ENCODE measurements at places on chromosomes 1 and 21. TPM values are rescaled to one million over a fixed set of nuclear protein-coding genes. Genes with fewer than 3 reads are reported as not detected.

DNA sequence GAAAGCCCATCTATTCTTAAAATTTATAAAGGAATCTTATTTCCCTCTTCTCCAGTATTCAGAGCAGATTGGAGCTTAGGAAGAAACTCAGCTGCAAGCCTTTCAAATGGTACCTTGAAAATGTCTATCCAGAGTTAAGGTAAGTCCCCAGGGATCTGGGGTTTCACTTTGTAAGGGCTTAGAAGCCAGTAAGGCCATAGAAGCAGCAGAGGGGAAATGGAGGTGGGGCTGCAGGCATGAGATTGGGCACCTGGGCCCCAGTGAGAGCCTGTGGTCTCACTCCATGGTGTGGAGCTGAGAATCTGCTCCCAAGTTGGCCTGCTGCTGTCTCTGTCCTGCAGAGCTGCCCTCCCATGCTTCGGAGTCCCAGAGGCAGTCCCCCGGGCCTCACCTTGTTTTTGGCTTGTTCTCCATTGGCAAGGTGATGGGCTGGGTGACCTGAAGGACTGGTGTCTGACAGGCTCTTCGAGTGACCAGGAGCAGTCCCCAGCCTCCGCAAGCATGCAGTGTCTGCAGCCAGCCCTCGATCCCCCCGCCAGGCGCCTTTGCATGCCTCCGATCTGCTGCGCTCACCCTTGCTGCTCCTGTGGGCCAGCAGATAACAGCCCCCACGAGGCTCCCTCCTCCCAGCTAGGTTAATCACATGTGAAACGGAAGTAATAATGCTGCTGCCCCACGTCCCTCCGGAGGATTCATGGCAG, 163.1 kb downstream of the PGBD5 start:
- DNase-seq: no peak
- H3K27ac ChIP-seq: no peak overlapping the region
- H3K27me3 ChIP-seq: no peaks in the 10 kb centered on the region
- no peak overlapping the region for H3K4me3 ChIP-seq
- H3K36me3 ChIP-seq: peaks cover 11% of the 10 kb centered on the region
- no peaks in the 10 kb centered on the region for H3K4me1 ChIP-seq

DNA sequence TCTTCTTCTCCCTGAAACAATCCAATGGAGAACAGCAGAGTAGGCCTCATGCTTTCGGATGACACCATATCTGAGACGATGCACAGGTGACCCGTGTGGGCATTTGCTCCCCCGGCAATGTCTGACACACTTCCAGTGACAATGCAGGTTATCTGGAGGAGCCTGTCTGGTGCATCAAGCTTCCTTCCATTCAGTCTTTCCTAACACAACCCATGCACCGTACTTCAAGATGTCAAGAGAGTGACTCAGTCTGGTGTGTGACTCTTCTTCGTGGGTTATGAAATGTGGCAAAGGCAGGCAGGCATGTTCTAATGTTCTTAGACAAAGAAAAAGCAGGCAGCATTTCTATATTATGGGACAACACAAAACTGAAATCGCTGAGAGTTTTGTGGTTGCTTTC, 159.1 kb downstream of the EDEM3 start:
- no peak overlapping the region for H3K4me3 ChIP-seq
- H3K4me1 ChIP-seq: peaks cover 9% of the 10 kb centered on the region
- DNase-seq: peak; percentile 59
- H3K27me3 ChIP-seq: no peaks in the 10 kb centered on the region
- no peak overlapping the region for H3K27ac ChIP-seq

DNA sequence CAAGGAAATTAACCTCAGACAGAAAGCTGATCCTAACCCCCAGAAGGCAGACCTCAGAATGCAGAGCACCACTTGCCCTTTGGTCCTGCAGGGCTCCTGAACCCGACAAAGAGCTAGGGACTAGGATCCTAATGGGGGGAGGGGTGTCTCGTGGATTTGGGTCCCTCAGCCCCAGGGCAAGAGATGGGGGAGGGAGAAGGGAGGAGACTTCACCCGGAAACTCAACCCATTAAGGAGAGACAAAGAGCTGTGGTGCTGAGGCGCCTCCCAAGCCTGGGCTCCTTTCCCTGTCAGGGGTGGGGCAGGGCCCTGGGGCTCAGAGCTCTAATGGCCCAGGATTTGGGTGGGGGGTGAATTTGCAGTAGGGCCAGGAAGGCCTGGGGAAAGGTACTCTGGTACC, 2.9 kb downstream of the NECTIN4 start:
- H3K27me3 ChIP-seq: no peaks in the 10 kb centered on the region
- no peak for DNase-seq
- H3K4me1 ChIP-seq: peaks cover 21% of the 10 kb centered on the region
- no peak overlapping the region for H3K4me3 ChIP-seq
- H3K27ac ChIP-seq: no peak overlapping the region
- no peaks in the 10 kb centered on the region for H3K36me3 ChIP-seq

DNA sequence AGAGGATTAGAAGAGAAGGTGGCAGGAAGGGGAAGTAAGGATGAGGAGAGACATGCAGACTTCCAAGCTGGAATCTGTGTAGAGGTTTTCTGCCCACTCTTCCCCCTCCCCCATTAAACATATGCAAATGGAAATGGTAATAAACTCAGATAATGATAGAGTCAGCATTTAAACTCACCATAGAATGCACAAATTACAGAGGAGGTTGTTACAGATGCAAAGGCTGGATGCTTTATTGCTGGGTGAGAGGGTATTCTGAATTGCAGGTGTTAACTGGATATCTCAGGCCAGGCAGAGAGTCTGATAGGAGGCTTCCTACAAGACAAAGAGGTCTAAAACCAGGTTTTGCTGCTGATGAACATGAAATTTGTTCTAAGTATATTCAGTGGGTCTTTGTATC, 372.5 kb downstream of the SEC16B start:
- H3K4me1 ChIP-seq: no peaks in the 10 kb centered on the region
- no peaks in the 10 kb centered on the region for H3K27me3 ChIP-seq
- no peak overlapping the region for H3K27ac ChIP-seq

DNA sequence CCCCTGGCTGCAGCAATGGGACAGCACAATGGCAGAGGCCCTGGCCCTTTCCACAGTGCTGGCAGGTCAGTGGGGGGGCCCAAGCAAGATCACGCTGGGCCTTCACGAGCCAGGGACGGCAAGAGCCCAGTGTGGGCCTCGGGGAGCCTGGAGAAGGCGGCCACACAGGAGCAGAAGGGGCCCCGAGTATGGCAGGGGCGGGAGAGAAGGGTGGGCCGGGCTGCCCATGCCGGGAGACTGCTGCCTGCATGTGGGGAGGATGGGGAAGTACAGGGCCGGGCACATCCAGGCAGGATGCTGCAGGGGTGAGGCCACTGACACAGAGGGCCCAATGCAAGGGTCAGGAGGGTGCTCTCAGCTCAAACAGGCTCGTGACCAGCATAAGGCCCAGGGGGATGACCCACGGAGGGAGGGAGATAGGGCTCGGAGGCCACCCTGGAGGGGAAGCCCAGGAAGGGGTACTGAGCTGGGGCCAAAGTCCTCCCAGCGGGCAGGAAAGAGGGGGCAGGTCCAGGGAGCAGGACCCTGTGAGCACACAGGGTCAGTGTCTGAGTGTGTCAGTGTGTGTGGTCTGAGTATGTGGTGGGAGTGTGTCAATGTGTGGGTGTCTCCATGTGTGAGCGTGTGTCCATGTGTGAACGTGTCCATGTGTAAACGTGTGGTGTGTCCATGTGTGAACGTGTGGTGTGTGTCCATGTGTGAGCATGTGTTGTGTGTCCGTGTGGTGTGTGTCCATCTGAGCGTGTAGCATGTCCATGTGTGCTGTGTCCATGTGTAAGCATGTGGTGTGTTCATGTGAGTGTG, 13.1 kb downstream of the SLC19A1 start:
- no peaks in the 10 kb centered on the region for H3K27me3 ChIP-seq
- DNase-seq: no peak
- no peaks in the 10 kb centered on the region for H3K4me1 ChIP-seq
- peaks cover 16% of the 10 kb centered on the region for H3K36me3 ChIP-seq

GRCh38 chr1:230883967-230884366, 15.6 kb upstream of the C1orf198 start:
- no peak overlapping the region for H3K27ac ChIP-seq
- no peak overlapping the region for H3K4me3 ChIP-seq
- peaks cover 2% of the 10 kb centered on the region for H3K4me1 ChIP-seq
- no peaks in the 10 kb centered on the region for H3K36me3 ChIP-seq
- H3K27me3 ChIP-seq: peaks cover 2% of the 10 kb centered on the region

Gene AP4B1
- total RNA-seq: 11.7 TPM

DNA sequence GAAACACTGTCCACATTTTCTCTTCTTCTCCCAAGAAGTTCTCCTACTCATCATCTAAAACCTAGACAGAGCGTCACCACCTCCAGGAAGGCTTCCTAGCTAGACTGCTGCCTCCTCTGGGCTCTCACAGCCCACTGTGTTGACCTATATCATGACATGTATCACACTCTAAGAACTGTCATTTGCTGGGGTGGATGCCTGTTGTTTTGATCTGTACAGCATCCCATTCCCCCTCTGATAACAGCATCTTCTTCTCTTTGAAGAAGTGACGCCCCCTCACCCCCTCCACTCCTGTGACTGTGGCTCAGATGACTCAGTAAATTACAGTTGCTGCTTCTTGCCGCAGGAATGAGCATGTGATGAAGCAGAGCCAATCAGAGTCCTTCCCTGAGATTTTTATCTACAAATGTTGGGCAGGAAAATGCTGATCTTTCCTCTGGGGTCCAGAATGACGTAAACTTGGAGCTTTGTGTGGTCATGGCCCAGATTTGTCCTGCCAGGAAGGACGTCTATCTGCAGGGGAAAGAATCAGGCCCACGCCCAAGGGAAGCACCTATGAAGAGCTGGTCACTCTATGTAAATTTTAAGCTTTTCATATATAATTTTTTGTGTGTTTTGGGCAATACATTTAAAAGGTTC, 28.0 kb upstream of the FOXO6 start:
- no peak overlapping the region for H3K27ac ChIP-seq
- no peaks in the 10 kb centered on the region for H3K4me1 ChIP-seq
- no peaks in the 10 kb centered on the region for H3K36me3 ChIP-seq
- DNase-seq: peak; percentile 92
- no peaks in the 10 kb centered on the region for H3K27me3 ChIP-seq

Gene CLK2
- 21.3 TPM for total RNA-seq

DNA sequence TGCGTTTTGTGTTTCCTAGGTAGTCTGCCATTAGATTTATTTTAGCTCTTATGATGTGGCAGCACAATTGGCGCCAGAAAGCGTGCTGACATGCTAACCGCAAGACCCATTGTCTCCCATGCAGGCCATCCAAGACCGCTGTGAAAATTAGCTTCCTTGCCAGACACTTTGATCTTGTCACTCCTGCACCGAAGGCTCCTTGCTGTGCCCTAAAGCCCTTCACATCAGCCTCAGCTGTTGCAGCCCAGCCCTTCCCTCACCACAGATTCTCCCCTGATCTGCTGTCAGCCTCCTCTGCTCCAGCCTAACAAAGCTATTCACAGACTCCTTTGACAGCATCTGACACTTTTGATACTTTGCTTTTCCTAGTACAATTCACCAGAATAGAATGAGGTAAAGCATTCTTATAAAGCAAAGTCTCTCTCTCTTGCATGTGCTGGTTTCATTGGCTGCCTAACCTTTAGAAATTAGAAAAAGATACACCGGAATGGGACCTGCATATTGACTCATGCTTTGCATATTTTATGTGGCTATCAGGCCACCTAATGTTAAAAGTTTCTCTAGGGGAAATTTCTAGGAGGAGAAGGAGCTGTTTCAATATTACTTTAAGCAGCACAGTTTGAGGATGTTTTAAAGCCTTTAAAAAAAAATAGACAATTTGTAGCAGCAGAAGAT, 280.3 kb upstream of the FMN2 start:
- DNase-seq: peak; percentile 33
- no peak overlapping the region for H3K4me3 ChIP-seq
- H3K27ac ChIP-seq: no peak overlapping the region
- H3K4me1 ChIP-seq: no peaks in the 10 kb centered on the region

DNA sequence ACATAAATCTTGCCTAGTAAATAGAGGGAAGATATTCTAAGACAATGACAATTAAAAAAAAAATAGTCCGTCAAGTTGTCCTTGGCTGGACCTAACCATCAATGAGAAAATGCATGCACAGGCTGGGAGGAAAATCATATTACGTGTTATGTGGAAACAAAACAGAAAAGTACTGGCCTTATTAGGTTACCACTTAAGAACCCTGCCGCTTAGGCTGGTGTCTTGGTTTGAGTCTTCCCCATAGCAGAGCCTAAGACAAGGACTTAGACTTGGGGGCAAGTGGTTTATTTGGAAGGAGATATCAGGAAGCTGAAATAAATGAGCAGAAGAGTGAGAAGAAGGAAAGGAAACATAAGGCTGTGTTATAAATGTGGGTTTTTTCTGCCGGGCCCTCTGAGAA, 186.4 kb downstream of the MRPL39 start:
- no peak for DNase-seq
- H3K27ac ChIP-seq: no peak overlapping the region
- no peak overlapping the region for H3K4me3 ChIP-seq
- no peaks in the 10 kb centered on the region for H3K36me3 ChIP-seq
- no peaks in the 10 kb centered on the region for H3K27me3 ChIP-seq
- no peaks in the 10 kb centered on the region for H3K4me1 ChIP-seq

GRCh38 chr1:40114400-40114799, 17.3 kb upstream of the PPT1 start:
- H3K27ac ChIP-seq: no peak overlapping the region
- H3K4me3 ChIP-seq: no peak overlapping the region
- no peak for DNase-seq
- H3K36me3 ChIP-seq: no peaks in the 10 kb centered on the region
- H3K27me3 ChIP-seq: peaks cover 4% of the 10 kb centered on the region
- no peaks in the 10 kb centered on the region for H3K4me1 ChIP-seq

DNA sequence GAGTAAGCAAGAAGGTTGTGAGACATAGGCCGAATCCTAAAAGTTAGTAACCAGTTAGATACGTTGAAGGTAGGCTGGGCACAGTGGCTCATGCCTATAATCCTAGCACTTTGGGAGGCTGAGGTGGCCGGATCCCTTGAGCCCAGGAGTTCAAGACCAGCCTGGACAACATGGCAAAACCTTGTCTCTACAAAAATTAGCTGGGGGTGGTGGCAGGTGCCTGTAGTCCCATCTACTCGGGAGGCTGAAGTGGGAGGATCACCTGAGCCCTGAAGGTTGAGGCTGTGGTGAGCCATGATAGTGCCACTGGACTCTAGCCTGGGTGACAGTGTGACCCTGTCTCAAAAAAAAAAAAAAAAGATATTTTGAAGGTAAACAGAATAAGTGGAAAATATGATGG, 1.5 kb upstream of the PARP1 start:
- no peak overlapping the region for H3K27ac ChIP-seq
- no peaks in the 10 kb centered on the region for H3K36me3 ChIP-seq
- DNase-seq: no peak
- H3K4me3 ChIP-seq: no peak overlapping the region
- peaks cover 10% of the 10 kb centered on the region for H3K4me1 ChIP-seq

- H3K27ac ChIP-seq: no peak overlapping the region
- no peak overlapping the region for H3K4me3 ChIP-seq
- H3K27me3 ChIP-seq: no peaks in the 10 kb centered on the region
- no peaks in the 10 kb centered on the region for H3K4me1 ChIP-seq
- peak; percentile 23 for DNase-seq
Measured at GRCh38 chr21:15240848-15241247, 176.0 kb upstream of the NRIP1 start.

DNA sequence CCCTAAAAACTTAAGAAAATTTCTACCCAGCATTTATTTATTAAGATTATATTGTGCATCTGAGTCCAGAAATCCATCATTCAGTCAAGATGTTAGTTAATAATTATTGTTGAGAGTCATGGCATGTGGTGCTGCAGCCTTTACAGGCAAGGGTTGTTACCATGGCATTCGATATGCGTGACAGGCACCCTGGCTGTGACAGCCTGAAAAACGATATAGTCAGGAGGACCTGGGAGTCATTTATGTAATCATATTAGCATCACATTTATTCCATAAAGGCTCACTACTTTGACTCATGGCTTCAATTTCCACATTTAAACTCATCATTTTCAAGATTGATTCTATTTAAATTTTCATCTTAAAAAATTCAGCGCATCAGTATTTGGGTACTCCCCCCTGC, 68.0 kb downstream of the CACHD1 start:
- DNase-seq: no peak
- H3K27ac ChIP-seq: no peak overlapping the region
- peaks cover 4% of the 10 kb centered on the region for H3K4me1 ChIP-seq
- no peaks in the 10 kb centered on the region for H3K36me3 ChIP-seq

All from fibroblast of lung (primary cell).